ENCODE measurements at places on chromosomes 2 and 18.

GRCh38 chr2:61582165-61582564 is 44.0 kb upstream of the XPO1 start:
- no peak for DNase-seq

GRCh38 chr2:15990151-15991101 is 50.1 kb downstream of the MYCN start:
- DNase-seq = no peak

GRCh38 chr18:54812885-54813284 is 15.4 kb upstream of the RAB27B start:
- DNase-seq = no peak

DNA sequence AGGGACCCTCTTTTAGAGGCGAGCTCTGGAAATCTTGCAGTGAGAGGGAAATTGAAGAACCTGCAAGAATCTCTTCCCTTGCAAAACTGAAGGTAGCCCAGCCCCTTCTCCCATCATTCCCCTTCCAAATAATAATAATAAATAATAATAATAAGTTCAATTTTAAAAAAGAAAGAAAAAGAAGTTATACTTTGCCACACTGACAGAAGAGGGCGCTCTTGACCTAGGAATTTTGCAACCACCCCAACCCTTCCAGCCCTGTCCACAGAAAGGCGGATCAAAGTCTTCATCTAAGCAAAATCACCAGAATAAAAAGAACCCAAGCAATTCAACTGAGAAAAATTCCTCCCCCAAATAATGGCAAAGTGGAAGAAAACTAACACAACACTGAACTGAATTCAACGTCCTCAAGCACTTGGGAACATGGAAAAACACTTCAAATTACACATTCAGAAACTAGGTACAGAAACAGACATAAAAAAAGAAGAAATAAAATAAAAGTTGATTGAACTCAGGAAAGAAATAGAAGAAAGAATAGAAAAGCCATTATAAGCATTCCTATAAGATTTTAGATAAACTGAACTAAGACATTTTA is 98.9 kb upstream of the GLS start:
- DNase-seq = no peak

GRCh38 chr2:50476174-50476573 is 555.8 kb downstream of the NRXN1 start:
- no peak for DNase-seq

All from left renal pelvis (tissue), 4 donors.